Left ventricle myocardium inferior (tissue), 1 donor: ENCODE measurements at places on chromosomes 1 and 21. TPM values are rescaled to one million over a fixed set of nuclear protein-coding genes. Genes with fewer than 3 reads are reported as not detected.

GRCh38 chr1:207954104-207954503, 43.2 kb upstream of the CD34 start:
- no peak for DNase-seq

DNA sequence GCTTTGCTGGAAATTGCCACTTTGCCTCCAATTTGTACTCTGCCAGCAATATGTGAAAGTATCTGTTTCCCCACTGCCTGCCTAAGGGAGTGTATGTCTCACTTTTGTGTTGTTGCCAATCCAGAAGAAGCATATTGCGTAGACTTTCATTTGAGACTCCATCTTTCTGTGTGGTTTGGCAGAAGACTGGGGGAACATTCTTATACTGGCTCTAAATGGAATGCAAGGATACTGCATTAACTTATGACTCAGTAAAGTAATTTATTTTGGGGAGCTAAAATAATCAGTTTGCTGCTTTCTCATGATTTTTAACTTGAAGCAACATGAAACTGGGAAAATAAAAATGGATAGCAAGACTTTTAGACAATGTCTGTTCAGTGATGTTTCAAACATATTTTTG, 107.7 kb upstream of the TMPRSS2 start:
- DNase-seq, result no peak

The TRAF3IP3 gene
- total RNA-seq, result 1.2 TPM

DNA sequence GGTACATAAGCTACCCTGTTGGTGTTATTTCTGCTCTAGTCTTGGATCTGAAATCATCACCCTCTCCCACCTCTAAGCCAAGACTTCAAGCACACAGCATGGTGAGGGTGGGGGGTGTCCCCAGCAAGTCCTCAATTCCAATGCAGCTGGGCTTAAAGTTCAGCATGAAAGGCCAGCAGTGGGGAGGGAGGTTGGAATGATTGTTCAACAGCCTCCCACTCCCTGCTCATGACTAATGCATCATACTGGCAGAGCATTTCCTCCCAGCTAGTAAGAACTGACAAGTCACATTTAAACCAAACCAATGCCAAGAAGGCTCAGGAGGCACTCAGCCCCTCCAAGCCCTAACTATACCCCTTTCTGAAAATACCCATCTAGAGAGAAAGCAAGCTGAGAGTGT, 50.1 kb downstream of the TIAM1 start:
- no peak for DNase-seq

The CIART gene
- total RNA-seq, result 8.7 TPM
